CD4-positive, alpha-beta T cell treated with Interleukin-2 at 100 ng/mL for 4 hours (primary cell): ENCODE measurements at places on chromosomes 6 and 20.

GRCh38 chr6:1605004-1605892, 4.5 kb upstream of the FOXC1 start:
- no peak for DNase-seq

- peak; percentile 46 for DNase-seq
Observed at GRCh38 chr6:7615611-7616383, 25.8 kb downstream of the SNRNP48 start.

GRCh38 chr6:151661928-151662327, 145.6 kb upstream of the ESR1 start:
- DNase-seq, result no peak

GRCh38 chr20:61937963-61938838, 127.5 kb downstream of the TAF4 start:
- no peak for DNase-seq

- no peak for DNase-seq
Observed at GRCh38 chr6:46652232-46652602, 401 bp downstream of the CYP39A1 start.

DNA sequence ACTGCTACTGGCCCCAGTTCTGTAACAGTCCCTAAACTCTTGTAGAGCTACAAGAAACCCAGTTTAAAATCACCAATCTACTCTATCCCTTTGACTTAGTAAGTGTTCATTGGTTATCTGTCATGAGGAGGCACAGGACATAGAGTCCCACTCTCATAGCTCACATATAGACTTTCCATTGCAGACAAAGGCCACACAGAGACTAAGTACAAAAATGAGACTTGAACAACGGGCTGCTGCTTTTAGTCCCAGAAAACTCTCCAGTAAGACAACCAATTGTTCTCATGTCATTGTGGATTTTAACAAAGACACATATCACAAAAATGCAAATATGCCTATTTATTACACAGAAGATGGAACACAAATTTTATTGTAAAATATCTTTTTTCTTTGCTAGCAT, 197.4 kb downstream of the PTPRK start:
- DNase-seq, result no peak

DNA sequence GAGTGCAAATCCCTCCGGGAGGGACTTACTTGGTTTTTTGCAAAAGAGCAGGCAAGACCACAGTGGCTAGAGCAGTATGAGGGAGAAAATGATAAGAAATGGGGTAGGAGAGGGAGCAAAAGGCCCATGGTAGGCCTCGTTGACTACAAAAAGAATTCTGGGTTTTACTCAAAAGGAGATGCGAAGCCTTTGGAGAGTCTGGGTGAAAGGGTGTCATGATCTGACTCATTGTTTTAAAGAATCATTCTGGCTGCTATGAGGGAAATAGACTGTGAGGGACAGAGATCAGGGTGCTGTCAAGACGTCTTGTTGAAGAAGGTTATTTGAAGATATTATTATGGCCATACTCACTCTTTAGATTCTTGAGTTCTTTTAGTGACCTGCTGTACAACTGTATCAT, 13.0 kb downstream of the TBC1D32 start:
- no peak for DNase-seq
